ENCODE measurements at places on chromosomes 4 and X. TPM values are rescaled to one million over a fixed set of nuclear protein-coding genes. Genes with fewer than 3 reads are reported as not detected.

ASB9 gene
- total RNA-seq: 0.68 TPM

APEX2 gene
- 16.4 TPM for total RNA-seq

HAND2 gene
- 0.46 TPM for total RNA-seq

TRPC3 gene
- total RNA-seq: not detected

IL21 gene
- not detected for total RNA-seq

SSX2B gene
- not detected for total RNA-seq

DNA sequence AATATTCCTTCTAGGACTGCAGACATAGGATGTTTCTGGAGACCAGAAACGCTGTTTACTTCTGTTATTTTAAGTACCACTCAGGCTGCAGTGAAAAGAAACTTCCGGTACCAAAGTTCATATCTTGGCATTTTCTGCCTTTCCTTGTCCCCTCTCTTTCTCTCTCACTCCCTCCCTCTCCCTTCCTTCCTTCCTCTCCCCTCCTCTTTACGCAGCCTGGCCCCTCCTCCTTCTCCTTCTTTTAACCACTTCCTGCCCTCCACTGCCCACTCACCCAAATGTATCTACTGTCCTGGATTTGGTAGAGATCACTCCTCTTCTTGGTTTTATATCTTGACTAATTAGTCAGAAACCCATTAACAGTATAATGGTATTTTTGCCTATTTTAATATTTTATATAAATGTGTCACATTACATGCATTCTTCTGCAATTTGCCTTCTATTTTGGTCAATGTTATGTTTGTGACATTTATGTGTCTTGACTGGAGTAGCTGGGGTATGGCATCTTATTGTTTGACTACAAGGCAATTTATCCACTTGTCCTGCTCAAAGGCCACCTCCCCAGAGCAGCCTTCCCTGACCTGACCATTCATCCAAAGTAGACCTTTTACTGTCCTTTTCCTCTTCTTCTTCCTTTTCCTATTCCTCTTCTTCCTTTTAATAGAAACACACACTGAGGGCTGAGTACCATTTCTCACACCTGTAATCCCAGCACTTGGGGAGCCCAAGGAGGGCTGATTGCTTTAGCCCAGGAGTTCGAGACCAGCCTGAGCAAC lies 56.9 kb downstream of the BCOR start:
- no peak for DNase-seq

DNA sequence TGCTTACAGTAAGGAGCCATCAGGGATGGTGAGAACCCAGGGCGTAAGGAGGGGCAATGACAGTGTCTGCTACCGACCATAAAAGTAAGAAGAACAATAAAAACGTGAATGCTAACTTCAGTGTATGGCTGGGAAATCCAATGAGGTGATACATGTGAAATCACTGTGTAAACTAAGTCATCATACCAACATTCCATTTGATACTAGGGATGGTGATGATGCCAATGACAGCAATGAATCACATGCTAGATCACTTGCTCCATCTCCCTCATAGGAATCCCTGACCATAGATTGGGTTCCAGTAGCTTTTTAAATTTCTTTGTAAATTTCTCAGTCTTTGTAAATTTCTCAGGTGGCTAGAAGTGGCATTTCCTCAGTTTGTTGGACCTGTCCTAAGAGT lies 146.3 kb downstream of the SMIM20 start:
- DNase-seq: no peak

DNA sequence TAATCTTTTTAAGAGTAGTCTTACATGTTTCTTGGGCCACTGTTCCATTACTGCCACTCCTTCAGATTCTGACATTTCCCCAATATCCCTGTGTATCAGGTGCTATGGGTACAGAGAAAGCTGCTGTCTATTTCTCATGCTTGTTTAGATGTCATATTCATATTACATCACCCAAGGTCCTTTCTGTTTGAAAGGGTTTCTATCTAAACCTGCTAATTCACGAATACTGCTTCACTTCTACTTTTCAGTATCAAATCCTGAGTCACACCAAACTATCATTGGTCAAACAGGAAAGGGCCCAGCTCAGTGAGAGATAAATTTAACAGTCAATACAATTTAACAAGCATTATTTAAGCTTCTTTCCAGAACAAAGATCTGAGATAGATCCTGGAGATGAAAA lies 241.4 kb downstream of the UGT8 start:
- no peak for DNase-seq

- no peak for DNase-seq
Measured at GRCh38 chrX:136157187-136157586, 9.9 kb downstream of the FHL1 start.

DNA sequence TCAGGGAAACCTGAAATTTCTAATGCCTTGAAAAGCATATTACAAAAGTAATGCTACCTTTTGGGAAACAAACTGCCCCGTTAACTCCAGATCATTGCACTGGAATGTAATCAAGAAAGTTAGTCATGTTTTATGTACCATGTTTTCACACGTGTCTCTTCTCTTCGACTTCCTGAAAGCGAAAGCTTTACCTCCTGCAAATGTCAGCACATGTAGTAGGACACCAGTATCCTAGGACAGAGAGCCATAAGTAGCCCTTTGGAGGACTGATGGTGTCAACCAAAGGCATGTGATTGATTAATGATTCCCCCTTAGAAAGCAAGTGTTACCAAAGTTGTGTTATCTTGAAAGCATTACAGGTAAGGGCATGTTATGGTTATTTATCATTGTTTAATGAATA lies 8.8 kb upstream of the MND1 start:
- no peak for DNase-seq

GRCh38 chr4:35147761-35148160 lies 1096.6 kb downstream of the ARAP2 start:
- DNase-seq: no peak

DNA sequence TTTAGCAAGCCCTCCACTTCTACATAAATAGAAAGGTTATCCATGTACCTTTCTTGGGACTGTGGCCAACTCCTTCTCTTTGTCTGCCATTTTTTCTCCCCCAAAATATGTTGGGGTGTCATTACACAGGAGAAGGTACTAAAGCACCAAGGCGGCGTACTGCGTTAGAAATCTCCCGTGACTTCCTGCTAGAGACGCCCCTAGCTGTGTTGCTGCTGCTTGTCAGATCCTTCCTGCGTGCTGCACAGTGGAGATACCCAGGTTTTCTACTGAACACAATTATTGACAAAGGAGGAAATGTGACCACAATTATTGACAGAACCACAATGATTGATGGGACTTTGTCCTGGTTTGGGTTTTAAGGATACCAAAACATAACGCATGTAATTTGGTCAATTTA lies 97.7 kb downstream of the EFHC2 start:
- DNase-seq: no peak

DNA sequence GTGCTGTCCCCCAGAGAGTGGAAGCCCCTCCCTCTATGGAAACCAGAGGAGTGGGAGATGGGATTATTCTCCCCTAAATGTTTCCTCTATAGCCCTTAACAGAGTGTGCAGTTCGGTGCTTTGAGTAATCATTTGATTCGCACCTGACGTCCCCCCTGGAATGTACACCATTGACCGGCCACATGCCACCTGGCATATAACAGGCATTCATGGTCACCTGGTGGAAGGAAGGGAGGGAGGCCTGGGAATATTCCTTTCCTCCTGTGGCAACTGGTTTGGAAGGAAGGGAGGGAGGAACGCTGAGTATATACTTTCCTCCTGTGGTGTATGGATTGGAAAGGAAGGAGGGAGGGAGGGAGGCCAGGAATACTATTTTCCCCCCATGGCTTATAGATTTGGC lies 77.2 kb downstream of the CRMP1 start:
- DNase-seq: no peak

GRCh38 chr4:139628184-139629012 lies 37.2 kb upstream of the MGST2 start:
- DNase-seq: no peak

Data from HFFc6 (cell line).